ENCODE measurements at places on chromosomes 7 and 10. TPM values are rescaled to one million over a fixed set of nuclear protein-coding genes. Genes with fewer than 3 reads are reported as not detected.

STAG3 gene
- total RNA-seq, result 3.8 TPM

GJD4 gene
- total RNA-seq, result not detected

RPEL1 gene
- not detected for total RNA-seq

GRCh38 chr10:74977913-74978847 is 133.3 kb upstream of the SAMD8 start:
- DNase-seq, result no peak

DNA sequence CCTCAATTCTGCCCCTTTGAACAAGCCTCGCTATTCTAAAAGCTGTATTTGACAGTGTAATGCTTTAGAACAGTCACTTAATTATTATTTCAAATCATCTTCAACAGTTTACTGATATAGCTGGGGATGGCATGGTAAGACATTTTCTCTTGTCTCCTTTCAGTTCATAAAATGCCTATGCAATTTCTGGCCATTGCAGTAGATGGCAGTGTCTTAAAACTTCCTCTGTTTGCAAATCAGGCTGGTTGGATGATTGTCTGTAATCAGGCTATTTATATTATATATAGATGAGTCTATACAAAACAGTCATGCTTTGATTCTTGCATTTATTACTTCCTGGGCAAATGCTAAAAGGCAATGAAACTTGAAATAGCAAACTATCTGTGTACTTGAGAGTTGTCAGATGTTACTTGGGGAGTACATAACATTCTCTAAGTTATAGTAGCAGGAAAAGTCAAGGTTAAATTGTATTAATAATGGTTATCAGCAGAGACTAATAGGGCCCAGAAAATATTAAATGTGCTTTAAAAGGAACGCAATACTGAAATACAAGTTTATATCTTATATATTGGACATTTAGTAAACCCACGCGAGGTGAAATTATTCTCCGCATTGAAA is 55.5 kb upstream of the LHFPL3 start:
- DNase-seq, result no peak

- no peak for DNase-seq
These were observed 272.5 kb downstream of the SEMA3A start for GRCh38 chr7:83921941-83922607.

- no peak for DNase-seq
These were observed 102.3 kb downstream of the TWIST1 start for GRCh38 chr7:19015098-19015497.
